ENCODE measurements at places on chromosomes 1 and 21.

GRCh38 chr1:223123011-223123610 is 19.9 kb downstream of the TLR5 start:
- DNase-seq, result no peak

DNA sequence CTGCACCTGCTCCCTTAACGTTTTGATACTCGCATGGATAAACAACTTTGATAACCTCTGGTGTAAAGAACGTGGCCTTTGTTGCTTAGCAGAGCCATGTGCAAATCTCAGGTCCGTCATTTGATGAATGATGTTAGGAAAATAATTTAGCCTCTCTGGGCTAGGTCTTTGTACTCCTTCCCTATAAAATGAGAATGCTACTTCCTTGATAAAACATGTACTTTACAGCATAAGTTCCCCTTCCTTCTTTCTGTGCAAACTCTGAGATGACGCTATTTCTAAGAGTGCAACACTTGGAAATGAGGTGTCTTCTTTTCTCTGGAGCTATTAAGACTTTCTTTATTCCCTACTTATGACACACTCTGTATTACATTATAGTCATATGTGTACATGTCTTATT is 243.4 kb downstream of the RGS7 start:
- no peak for DNase-seq

GRCh38 chr1:58833166-58833565 is 49.3 kb upstream of the JUN start:
- DNase-seq, result no peak

GRCh38 chr1:23585321-23586022 is 26.2 kb upstream of the ID3 start:
- DNase-seq, result no peak

- DNase-seq, result no peak
Measured at GRCh38 chr1:67817319-67817718, 15.9 kb downstream of the GNG12 start.

GRCh38 chr1:20361805-20362381 is 71.2 kb downstream of the VWA5B1 start:
- peak; percentile 92 for DNase-seq

- DNase-seq, result no peak
Measured at GRCh38 chr1:63230722-63231121, 91.6 kb upstream of the FOXD3 start.
